ENCODE measurements at places on chromosomes 16 and 17.

- DNase-seq: no peak
Observed at GRCh38 chr16:68403704-68404103, 44.6 kb downstream of the SMPD3 start.

- DNase-seq: no peak
Observed at GRCh38 chr16:75343941-75344340, 89.4 kb downstream of the CFDP1 start.

- no peak for DNase-seq
Observed at GRCh38 chr17:62937606-62938005, 28.4 kb upstream of the TANC2 start.

DNA sequence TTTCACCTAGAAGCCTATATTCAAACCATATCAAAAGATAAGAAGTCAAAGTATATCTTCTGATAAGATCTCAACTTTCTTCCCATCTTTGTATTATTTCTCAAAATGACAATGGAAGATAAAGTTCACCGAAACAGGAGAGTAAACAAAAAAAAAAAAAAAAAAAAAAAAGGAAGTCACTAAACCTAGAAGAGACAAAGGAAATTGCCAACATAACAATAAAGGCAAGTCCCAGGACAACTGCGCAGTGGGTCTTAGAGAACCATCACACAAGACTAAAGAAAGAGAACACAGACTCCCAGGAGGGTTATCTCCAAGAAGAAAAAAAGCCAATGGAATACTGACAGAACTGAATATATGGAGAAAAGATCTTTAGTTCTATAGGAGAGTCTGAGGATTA, 65.7 kb downstream of the SMURF2 start:
- no peak for DNase-seq

- no peak for DNase-seq
Observed at GRCh38 chr16:11205754-11206581, 50.0 kb downstream of the SOCS1 start.

Measured in OCI-LY7 (cell line).